ENCODE measurements at places on chromosomes 4 and X.
A peak's percentile ranks its signal among the peaks of the same experiment; 100 is the strongest.

- DNase-seq = no peak
These were observed 1984.3 kb upstream of the IGFBP7 start for GRCh38 chr4:59094505-59094904.

- DNase-seq = no peak
These were observed 2.7 kb downstream of the N4BP2 start for GRCh38 chr4:40059362-40059761.

DNA sequence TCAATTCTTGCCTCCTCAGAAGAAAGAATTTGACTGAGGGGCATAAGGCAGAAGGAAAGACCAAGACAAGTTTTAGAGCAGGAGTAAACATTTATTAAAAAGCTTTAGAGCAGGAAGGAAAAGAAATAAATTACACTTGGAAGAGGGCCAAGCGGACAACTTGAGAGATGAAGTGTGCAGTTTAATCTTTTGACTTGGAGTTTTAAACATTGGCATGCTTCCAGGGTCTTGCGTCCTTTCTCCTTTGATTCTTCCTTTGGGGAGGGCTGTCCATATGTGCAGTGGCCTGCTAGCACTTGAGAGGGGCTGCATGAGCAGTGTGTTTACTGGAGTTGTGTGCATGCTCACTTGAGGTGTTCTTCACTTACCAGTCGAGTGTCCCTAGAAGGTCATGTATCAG, 275.8 kb upstream of the IL1RAPL1 start:
- DNase-seq = no peak

DNA sequence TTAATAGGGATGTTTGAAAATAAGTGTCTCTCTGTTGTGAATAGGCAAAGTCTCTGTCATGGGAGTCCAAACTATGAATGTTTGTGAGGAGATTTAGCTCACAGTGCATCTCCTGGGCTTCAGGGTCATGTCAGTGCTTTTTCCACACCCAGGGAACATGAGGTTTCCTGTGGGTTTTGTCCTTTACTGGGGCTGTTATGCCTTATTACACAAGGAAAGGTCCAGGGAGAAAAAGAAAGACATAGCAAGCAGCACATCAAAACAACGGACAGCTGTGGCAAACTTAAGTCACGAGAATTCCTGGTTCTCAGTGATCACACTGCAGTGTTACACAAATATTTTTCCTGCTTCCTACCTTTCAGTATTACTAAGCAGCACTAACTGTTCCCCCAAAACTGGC, 99.4 kb downstream of the MBNL3 start:
- no peak for DNase-seq

GRCh38 chrX:72159769-72160168, 21.8 kb upstream of the PIN4 start:
- no peak for DNase-seq

GRCh38 chr4:137213372-137214173, 318.7 kb downstream of the PCDH18 start:
- no peak for DNase-seq

- DNase-seq = no peak
These were observed 2184.4 kb upstream of the TENM3 start for GRCh38 chr4:180058691-180059215.

GRCh38 chrX:33194876-33195433, 16.4 kb downstream of the DMD start:
- no peak for DNase-seq

DNA sequence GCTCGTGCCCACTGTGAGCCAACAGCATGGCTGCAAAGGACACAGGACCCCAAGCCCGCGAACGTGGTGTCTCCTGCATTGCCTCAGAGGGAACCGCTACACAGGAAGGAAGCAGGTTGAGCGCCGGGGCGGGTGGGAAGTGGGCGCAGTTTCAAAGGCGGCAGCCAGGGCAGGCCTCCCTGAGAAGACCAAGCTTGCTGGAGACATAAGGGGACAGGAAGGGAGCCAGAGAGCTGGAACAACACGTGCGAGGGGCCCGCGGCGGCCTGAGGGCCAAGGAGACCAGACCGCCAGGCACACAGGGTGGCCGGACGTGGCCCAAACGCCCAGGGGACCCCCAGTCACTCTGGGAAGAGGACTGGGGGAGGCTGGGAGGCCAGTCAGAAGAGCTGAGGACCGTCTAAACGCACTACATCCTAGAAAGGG, 32.0 kb downstream of the CTBP1 start:
- DNase-seq = peak; percentile 55

- DNase-seq = no peak
These were observed 233.6 kb downstream of the PDHA2 start for GRCh38 chr4:96073461-96073860.

- no peak for DNase-seq
These were observed 16.8 kb downstream of the TSPAN7 start for GRCh38 chrX:38578167-38578566.

- DNase-seq = no peak
These were observed 55.7 kb downstream of the PPP2R2C start for GRCh38 chr4:6416518-6417286.

DNA sequence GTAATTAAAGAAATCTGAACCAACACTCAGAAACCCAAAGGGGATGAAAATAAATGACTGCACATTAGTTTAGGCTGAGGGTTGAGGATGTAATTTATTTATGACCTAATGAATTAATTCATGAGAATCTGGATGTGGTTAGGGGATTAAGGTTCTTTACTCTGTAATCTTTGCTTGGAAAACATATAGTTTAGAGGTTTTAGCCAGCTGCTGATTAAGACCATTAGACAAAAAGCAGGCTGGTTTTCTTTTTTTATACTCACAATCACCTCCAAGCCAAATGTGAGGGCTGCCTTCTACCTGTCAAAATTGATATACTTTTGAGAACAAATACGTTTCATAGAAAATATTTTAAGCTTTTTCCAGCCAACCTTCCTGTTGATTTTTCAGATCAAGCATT, 2705.8 kb downstream of the PCDH7 start:
- no peak for DNase-seq

GRCh38 chrX:14406225-14406624, 123.1 kb upstream of the GLRA2 start:
- no peak for DNase-seq

DNA sequence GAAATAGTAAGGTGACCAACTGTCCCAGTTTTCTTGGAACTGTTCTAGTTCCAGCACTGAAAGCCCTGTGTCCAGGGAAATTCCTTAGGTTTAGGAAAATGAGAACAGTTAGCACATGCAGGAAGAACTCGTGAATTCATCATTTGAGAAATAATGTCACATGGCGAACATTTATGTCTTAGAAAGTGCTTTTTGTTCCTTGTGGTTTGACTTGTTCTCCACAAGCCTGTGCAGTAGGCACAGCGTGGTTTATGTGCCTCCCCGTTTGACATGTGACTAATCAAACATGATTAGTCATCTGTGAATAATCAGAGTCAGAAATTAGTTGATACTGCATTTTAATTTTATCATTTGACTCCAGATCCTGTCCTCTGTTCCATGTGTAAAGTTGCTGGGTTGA, 556.0 kb upstream of the CPEB2 start:
- no peak for DNase-seq

- no peak for DNase-seq
These were observed 245.7 kb downstream of the ANTXR2 start for GRCh38 chr4:79827283-79827682.

DNA sequence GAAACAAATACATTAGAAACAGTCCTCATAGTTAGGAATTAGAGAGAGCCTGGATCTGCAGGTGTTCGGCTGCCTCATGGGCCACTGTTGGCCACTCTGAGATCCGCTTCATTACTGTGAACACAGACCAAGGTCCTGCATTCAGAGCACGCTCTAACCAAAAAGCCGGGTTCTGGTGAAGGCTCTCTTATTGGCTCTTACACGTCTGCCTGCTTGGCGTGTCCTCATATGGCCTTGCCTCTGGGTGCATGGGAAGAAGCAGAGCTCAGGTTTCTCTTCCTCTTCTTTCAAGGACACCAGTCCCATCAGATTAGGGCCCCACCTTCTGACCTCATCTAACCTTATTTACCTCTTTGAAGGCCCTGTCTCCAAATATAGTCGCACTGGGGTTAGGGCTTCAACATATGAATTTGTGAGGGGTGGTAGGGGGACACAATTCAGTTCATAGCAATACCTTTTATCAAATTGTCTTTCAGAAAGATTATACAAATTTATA, 37.1 kb upstream of the ELF2 start:
- DNase-seq = no peak

DNA sequence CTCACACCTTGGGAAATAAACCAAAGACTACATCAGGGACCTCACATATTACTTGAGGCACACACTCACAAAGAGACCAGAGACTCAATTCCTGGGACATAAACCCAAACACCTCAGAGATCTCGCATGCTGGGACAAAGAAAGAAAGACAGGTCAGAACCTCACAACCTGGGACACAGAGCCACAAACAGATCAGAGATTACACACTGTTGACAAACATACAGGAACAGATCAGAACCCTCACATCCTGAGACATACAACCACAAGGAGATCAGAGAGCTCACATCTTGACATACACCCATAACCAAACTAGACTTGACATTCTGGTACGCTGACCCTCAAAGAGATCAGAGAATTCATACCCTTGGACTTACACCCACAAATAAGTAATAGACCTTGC, 17.3 kb downstream of the SUV39H1 start:
- no peak for DNase-seq

DNA sequence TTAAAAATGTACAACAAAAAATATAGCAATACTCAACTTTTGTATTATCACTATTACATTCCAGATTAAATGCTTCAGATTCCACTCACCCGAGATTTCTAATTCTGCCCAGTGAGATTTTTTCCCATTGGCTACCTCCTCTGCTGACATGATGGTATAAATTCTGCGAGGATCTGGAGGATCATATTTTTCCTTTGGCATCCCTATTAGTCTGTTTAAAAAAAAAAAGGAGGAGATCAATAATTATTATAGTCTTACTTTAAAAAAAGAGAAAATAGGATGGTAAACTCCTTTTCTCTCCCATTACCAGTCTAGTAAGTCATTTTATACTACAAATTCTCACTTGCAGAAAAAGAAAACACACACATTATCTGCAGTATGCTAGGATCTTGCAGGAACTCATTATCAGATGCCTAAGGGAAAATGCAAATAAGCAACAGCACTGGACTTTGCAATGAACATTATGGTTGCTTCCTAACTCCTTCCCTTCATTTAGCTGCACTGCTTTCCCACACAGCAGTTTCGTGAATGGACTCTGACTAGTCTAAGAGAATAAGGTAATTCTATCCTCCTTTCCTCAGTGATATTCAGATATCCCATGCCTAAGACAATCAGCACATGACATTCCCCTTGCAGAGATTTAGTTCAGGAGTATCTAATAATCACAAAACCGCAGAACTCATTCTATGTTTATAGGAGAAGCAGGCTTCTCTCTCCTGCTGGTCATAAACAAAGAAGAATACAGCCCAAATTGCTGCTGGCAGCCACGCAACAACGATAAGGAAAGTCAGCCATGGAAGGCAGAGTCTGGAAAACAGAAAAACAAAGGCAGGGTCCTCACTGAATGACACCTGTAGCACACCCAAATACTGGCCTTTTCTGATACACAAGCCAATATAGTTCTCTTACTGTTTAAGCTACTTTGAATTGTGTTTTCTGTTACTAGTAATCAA, 42.7 kb downstream of the CNOT6L start:
- DNase-seq = no peak

GRCh38 chrX:138923805-138924204, 212.3 kb upstream of the FGF13 start:
- no peak for DNase-seq

GRCh38 chr4:19930742-19931141, 321.0 kb upstream of the SLIT2 start:
- DNase-seq = no peak

- no peak for DNase-seq
These were observed 58.7 kb upstream of the KDR start for GRCh38 chr4:55183926-55184599.

DNA sequence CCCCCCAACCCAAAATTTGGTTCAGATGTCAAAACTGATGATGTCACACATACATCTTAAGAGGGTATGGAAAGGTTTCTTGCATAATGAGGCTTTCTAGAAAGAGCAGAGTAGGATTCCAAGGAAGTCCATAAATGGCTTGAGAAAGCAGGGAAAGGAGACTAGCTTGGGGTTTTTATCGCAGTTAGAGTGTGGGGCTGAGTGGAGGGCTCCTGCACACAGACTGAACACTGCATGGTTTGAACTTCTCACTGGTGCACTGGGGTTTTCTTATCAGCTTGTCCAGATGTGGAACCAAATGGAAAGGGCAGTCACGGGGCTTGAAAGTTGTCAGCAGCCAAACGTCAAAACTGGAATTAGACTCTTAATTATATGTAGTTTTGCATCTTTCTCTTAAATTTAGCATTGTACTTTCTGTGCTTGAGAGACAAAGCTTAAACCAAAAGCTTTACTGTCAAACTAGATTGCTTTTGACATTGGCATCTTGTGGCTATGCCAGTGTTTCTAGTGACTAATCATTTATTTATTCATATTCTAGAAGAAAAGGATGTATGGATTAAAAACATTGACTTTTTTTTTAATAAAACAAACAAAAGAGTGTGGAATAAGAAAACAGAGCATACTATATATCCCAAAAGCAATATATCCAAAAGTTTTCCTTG, 78.3 kb upstream of the STIM2 start:
- DNase-seq = peak; percentile 37

DNA sequence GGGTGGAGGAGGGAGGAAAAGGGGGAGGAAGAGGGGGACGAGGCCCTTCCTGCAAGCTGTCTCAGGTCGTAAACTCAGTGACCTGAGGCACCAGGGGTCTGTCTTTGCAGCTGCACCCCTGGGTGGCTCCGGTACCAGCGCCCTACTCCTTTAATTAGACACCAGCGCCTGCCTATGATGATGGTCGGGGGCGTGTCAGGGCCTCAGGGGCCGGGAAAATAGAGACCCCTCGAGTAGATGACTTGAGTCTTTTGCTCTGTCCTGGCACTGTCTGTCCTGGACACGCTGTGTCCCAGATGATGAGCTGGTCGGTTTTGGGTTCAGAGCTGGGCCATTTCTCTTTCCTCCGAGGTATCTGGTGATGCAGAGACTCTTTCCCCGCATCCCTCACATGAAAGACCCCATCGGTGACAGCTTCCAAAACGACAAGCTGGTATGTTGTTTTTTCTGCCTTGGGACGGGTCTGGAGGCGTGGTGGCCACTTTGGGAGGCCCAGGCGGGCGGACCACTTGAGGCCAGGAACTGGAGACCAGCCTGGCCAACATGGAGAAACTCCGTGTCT, 11.2 kb downstream of the SLC25A6 start:
- DNase-seq = no peak

DNA sequence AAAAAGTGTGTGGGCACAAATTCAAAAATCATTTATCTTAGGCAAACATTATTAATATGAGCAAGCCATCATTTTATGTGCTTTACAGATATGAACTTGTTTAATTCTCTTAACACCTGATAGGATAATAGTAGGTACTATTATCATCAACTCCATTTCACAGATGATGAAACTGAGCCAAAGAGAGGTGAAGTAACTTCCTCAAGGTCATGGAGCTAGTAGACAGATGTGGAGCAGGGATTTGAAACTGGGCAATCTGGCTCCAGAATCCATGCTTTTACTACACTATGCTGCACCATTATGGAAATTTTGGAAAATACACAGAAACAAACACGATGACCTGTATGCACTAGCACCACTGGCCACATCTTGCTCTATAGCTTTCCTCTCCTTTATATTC, 1.0 kb upstream of the PIN4 start:
- no peak for DNase-seq

- no peak for DNase-seq
These were observed 99.4 kb downstream of the FRAS1 start for GRCh38 chr4:78156520-78156919.

Data from GDM1 (cell line).